ENCODE measurements at places on chromosomes 16 and 17.

DNA sequence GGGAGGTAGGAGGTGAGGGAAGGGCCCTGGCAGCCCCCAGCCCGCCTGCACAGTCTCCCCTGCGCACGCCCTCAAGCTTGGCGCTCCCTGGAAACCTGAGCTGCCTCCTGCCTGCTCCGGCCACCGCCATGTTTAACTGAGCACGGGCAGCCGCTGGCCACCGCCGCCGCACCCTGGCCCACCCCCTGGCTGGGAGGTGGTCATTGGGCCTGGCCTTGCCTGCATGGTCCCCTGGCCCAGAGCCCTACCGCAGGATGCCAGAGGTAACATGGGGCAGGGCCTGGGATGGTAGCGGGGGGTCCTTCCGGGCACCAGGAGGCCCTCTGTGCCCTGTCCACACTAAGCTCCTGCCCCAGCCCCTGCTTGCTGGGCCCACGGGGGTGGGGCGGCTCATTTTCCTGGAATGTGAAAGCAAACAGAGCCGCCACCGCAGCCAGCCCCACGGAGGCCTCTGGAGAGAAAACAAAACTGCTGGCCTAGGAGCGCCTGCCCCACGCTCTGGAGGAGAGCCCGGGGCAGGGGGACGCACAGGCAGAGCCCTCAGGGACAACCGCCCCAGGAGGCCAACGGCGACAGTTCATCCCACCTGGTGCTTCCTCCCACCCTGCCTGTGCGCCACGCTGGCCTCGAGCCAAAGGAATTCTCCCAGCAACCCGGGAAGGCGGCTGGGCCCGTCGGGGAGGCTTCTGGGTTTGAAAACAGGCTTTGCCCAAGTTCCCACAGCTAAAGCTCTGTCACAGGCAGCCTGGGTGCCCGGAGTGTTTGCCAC lies 8.9 kb downstream of the NHERF2 start:
- peak; percentile 90 for DNase-seq

GRCh38 chr16:80994451-80994850 lies 12.2 kb downstream of the CMC2 start:
- DNase-seq = no peak

DNA sequence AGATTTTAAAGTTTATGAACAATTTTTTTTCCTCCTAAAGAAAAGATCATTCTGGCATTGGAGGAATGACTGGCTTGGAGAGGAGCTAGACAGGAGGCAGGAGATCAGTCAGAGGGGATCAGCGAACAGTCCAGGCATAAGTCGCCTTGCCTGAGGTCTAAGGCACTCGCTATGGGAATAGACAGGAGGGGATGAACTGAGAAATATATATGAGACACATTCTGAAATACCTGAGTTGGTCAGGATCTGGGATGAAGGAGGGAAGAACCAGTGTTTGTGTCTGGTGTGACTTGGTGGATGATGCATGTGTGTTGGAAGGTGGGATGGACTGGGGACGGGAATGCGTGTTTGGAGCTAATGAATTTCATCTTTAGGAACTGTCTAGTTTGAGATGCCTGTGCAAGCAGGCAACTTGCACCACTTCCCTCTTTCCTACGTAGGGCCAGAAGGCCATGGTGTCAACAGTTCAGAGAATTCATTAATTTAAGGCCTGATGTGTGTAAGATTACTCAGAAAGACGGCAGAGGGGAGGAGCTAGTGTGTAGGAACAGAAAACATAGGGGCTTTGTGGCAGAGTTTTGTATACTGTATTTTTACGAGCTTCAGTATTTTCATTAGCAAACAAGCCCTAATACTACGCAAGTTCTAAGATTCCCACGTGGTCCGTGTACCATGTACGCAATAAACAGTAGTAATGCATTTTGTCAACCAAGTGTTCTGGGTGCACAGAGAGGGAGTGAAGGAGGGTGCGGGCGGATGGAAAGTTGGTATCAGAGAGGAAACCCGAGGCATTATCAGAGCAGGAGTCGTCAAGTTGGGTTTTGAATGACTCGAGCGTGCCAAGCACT lies 825 bp downstream of the HEATR6 start:
- DNase-seq = peak; percentile 4

GRCh38 chr16:59611556-59611955 lies 877.4 kb upstream of the GOT2 start:
- DNase-seq = peak; percentile 4

GRCh38 chr17:61593426-61593825 lies 2.4 kb upstream of the NACA2 start:
- peak; percentile 10 for DNase-seq

GRCh38 chr16:35184356-35184870 lies 1725.0 kb downstream of the TP53TG3F start:
- no peak for DNase-seq

GRCh38 chr17:37553401-37553966 lies 55.7 kb downstream of the SYNRG start:
- no peak for DNase-seq

DNA sequence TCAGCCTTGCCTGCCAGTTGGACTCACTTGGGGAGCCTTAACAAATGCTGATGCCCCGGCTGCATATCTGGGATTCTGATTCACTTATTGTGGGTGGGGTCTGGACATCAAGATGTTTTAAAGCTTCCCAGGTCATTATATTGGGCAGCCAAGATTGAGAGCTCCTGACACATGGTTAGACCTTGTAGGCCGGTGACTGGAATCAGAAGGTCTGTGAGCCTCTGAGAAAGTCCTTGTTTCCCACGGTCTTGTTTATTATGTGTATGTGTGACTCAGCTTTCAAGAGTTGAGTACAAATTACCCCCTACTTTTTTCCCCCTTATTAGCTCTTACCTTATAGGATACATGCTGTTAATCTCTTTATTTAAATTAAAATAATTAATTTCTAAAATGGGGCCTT lies 103.5 kb downstream of the ABCC1 start:
- no peak for DNase-seq

GRCh38 chr16:743794-744500 lies 3.1 kb upstream of the CIAO3 start:
- no peak for DNase-seq

DNA sequence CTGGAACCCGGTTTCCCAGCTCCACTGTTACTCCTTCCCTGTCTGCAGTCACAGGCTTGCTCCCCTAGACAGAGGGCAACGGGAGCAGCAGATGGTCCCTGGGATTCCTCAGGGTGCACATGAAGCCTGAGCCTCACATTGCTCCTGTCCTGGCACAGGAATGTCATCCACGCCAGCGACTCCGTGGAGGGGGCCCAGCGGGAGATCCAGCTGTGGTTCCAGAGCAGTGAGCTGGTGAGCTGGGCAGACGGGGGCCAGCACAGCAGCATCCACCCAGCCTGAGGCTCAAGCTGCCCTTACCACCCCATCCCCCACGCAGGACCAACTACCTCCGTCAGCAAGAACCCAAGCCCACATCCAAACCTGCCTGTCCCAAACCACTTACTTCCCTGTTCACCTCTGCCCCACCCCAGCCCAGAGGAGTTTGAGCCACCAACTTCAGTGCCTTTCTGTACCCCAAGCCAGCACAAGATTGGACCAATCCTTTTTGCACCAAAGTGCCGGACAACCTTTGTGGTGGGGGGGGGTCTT lies 1.6 kb upstream of the DECR2 start:
- no peak for DNase-seq

GRCh38 chr17:67434061-67434525 lies 57.0 kb downstream of the PITPNC1 start:
- no peak for DNase-seq

GRCh38 chr16:60636117-60636516 lies 1400.1 kb downstream of the CDH8 start:
- no peak for DNase-seq

- no peak for DNase-seq
Measured at GRCh38 chr17:7853691-7854038, 1.2 kb upstream of the TMEM88 start.
